Islet precursor cell (in vitro differentiated cells): ENCODE measurements at places on chromosomes 1 and 21.

- DNase-seq, result peak; percentile 71
Measured at GRCh38 chr1:179883745-179884138, 1.7 kb downstream of the TOR1AIP1 start.

DNA sequence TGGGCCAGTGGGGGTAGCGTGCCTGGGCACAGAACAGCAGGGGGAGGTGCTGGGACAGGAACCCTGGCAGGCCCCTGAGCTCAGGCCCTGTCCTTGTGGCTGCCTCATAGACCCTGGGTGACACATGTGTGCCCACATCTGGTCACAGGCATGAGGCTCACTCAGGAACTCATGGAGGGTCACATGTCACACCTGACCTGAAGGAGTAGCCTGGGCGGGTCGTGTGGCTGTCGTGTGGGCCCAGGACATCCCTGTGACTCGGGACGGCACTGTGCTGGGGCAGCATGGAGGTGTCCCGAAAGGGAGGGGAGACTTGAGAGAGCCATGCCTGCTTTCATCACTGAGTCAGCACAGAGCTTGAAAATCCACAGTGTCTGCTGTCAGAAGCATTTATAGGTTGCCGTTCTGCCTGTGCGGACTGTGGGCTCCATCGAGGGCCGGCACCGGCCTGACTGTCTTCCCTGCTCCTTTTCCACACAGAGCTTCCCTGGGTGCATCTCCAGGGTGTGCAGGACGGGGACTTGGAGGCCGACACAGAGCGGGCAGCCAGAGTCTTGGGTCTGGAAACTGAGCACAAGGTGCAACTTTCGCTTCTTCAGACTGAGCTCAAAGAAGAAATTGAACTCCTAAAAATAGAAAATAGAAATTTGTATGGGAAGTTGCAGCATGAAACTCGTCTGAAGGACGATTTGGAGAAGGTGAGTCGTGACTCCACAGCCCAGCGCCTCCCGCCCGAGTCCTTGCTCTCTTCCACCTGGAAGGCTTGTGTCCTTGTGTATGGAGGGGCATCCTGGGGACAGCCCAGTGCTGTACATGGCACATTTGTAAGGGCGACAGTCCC, 32.8 kb downstream of the PCNT start:
- DNase-seq, result no peak

GRCh38 chr1:22261580-22261979, 118.7 kb upstream of the WNT4 start:
- no peak for DNase-seq

DNA sequence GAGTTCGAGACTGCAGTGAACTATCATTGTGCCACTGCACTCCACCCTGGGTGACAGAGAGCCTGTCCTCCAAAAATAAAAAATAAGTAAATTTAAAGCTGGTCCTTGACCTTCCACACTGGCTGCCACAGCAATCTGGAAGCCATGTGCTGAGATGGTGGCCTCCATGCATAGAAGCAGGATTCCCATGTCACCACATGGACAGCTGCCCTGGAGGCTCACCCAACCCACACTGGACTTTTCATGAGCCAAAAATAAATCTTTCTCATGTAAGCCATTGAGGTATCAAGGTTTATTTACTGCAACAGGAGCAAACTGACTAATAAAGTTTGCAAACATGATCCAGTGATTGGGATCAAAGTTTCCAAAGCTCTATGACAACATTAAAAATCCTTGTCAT, 88.5 kb downstream of the SETD4 start:
- no peak for DNase-seq

- no peak for DNase-seq
Measured at GRCh38 chr1:184387476-184388318, 868 bp downstream of the C1orf21 start.

- DNase-seq, result no peak
Measured at GRCh38 chr1:117753652-117754051, 147.8 kb downstream of the TENT5C start.

DNA sequence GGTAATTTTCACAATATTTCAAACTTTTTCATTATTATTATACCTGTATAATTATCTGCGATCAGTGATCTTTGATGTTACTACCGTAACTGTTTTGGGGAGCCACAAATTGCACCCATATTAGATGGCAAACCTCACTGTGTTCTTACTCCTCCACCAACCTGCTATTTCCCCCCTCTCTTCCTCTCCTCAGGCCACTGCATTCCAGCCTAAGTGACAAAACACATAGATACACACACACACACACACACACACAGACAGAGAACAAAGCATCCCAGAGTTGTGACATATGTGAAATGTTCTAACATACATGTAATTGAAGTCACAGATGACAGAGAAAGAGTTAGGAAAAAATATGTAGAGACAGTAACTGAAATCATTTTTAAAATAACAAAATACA, 18.5 kb downstream of the COP1 start:
- no peak for DNase-seq

DNA sequence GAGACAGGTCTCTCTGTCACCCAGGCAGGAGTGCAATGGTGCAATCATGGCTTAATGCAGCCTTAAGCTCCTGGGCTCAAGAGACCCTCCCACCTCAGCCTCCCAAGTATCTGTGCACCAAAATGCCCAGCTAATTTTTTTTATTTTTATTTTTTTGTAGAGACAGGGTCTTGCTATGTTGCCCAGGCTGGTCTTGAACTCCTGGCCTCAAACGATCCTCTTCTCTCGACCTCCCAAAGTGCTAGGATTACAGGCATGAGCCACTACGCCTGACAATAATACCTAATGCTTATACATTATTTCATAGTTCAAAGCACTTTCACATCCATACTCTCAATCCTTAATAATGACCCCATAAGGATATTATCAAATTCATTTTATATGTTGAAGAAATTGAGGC, 48.3 kb downstream of the LUZP1 start:
- no peak for DNase-seq

DNA sequence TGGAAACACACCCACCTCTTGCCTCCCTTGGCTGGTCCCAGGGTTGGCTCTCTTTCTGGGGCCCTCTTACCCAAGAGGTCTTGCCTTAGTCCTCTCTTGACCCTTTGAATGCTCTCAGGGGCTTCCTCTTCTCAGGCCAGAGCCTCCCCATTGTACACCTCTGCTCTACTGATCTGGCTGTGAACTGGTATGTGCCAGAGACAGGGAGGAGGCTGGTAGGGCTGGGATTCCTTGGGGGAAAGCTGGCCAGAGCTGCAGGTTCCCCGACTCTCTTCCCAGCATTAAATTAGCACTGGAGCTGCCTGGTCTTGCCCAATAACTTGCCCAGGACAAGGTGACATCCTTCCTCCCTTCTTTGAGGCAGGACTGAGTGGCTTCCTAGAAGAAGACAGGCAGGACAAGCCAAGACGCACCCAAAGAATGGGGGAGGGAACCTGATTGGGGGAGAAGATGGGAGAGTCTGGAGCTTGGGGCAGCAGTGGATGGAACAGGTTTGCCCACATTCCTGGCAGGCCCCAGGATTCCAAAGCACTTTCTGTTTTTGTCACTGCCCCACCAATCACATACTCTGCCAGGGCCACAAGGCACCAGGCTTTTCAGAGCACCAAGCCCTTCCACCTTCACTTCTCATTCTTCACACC, 37.2 kb upstream of the CITED4 start:
- DNase-seq, result peak; percentile 92

DNA sequence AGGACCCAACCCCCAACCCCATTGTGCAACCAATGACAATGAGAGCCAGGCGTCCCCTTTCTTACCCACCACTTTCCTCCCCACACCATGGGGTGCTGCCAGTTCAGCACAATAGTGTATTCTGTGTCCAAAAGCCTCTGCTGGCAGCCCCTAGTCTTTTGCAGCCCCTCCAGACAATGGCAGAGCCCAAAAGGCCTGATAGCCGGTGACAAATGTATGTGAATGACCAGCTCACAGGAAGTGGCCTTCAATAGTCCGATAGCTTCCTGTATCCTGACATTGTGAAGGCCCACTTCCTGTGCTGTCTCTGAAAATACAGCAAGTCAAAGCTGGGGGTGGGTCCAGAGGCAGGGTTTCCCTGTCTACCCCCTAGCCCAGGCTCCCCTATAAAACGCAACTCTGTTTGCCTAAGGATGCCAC, 16.6 kb downstream of the SMIM12 start:
- DNase-seq, result no peak

GRCh38 chr1:92310185-92310597, 11.3 kb downstream of the RPAP2 start:
- DNase-seq, result no peak

DNA sequence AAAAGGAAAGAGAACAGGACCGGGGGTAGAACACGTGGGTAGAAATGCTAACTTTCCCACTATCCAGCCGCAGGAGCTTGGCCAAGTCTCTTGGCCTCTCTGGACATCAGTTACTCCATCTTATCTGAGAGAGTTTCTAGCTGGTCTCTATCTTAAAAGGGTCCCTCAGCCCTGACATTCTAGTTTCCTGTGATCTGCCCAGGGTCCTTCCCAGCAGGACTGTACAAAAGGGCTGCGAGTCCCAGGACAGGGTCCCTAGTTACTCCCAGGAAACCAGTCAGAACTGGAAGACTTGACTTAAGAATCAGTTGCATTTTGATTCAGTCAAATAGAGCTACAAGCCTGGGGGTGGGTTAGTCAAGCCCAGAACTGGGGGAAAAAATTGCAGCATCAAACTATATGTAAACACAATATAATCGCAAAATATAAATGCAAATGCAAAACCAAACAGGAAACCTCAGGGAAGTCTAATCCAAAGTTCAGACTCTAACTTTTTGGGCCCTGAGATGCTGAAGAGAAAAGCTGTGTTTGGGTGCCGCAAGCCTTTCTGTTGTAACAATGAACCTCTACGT, 2.9 kb downstream of the ASAP3 start:
- DNase-seq, result no peak

GRCh38 chr1:206772243-206772937, at the start of gene IL10:
Gene IL10, minus strand, starts transcription at chr1:206772494. Its CDS starts 59 bp downstream, at chr1:206772435.
- DNase-seq, result no peak

- DNase-seq, result no peak
Measured at GRCh38 chr1:153532181-153532580, 3.6 kb downstream of the S100A6 start.

- no peak for DNase-seq
Measured at GRCh38 chr1:26020330-26020768, 1.2 kb upstream of the EXTL1 start.

DNA sequence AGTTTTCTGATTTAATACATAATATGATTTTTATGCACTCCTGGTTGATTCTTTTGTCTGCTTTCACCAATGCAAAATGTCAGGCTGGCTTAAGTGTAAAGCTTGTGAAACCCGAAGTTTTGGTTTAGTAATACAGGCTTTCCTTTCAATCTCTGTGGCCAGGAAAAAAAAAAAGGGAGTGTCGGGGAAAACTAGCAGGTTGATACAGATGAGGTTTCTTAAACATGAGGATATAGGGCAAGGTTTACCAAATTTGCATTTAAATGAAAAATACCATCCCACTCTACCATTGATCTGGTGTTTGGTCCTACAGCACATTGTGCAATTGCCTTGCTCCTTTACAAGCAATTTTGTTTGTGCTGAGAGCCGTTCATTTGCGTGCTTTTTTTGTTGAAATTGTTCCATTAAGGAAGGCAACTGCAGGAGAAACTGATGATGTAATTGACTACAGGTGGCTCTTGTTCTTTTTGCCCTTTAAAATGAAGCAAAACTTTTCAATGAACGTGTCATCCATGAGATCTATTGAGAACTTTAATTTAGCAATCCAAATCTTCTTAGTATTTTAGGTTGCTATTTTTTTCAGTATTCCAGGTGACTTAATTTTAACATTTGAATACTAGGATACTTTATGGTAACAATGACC, 22.7 kb downstream of the CLIC6 start:
- DNase-seq, result no peak

GRCh38 chr1:55781944-55782482, 566.8 kb upstream of the USP24 start:
- no peak for DNase-seq
